Stimulated activated CD8-positive, alpha-beta memory T cell treated with anti-CD3 and anti-CD28 coated beads, Interleukin-4, amount 100 ng/mL, for 48 hours (primary cell): ENCODE measurements at places on chromosomes 1 and 21.

GRCh38 chr1:85743814-85744213 lies 35.6 kb upstream of the ZNHIT6 start:
- DNase-seq: no peak

- DNase-seq: peak; percentile 50
Observed at GRCh38 chr1:116503546-116504307, 67.1 kb downstream of the CD58 start.

DNA sequence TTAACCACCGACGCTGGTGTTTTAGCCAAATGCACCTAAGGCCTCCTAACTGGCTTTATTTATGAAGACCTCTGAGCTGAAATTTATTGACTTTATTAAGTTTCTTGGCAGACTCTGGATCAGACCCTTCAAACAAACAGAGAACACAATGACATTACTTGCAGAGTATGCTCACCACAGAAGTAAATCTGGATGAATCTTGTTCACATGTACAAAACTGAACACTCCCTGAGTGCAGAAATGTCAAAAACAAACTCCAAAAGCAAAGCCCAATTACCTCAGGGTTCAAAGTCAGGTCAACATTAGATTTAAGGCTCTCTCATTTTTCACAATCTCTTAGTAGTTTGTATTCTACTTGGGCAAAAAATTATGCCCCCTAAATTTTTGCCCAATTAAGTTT lies 218.6 kb downstream of the SLC45A1 start:
- DNase-seq: no peak

- DNase-seq: no peak
Observed at GRCh38 chr1:162551969-162552683, 9.4 kb upstream of the UAP1 start.

DNA sequence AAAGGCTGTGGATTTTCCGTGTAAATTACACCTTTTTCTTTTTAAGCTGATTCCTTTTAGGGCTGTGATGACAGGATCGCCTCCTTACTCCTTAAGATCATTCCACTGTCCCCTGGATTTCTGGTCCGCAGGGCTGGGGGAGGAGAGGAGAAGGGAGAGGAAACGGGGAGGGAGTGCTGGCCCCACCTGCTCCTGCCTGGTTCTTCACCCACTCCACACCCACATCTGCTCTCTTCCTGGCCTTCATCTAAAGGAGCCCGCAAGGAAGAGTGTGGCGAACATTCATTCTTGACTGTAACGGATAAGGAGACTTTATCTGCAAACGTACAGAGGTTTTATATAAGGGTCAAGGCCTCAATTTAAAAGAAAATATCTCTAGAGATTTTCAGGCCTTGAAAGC lies 242.0 kb downstream of the RHOU start:
- no peak for DNase-seq

DNA sequence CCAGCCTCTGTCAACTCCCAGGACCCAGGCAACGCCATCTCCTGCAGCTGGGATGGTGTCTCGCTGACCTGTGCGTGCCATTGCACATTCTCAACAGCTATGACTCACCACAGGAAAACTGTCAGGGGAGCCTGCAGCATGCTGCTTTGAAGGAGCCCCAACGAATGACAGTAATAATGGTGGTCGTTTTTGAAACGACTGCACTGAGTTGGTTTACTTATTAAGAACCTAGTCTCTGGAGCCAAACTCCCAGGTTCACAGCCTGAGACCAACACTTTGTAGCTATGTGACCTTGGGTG lies 21.6 kb downstream of the TCEA3 start:
- DNase-seq: no peak

DNA sequence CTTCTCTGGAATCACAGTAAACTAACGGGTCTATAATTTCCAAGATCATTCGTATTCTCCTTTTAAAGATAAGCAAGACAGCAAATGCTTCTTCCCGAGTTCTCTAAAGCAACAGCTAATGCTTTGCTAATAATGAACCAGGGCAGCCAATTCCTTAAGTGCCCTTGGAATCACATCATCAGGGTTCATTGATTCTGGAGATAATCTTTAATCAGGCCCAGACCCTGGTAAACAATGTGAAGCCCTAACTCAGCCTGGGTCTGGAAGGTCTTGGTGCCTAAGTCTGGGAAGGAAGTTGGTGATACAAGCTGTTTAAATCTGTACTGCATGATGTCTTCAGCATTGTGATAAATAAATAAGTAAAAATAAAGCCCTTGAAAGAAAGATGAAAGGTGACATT lies 18.4 kb downstream of the ERI3 start:
- DNase-seq: no peak

DNA sequence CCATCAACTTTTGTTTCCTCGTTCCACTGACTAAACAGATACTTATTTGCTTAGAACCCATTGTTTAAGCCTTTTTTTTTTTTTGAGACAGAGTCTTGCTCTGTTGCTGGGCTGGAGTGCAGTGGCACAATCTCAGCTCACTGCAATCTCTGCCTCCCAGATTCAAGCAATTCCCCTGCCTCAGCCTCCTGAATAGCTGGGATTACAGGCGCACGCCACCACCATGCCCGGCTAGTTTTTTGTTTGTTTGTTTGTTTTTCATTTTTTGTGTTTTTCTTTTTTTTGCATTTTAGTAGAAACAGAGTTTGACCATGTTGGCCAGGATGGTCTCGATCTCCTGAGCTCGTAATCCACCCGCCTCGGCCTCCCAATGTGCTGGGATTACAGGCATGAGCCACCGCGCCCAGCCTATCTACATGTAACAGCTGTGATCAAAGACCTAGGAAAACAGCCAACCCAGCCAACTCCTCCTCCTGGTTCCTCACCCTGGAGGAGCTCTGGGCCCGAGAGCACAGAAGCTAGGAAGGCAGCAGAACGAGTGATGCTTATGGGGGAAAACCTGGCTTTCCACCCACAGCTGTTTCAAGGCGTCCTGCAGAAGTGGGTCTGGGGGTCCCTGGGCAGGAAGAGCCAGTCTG lies 32.9 kb downstream of the KCNN3 start:
- DNase-seq: no peak

- DNase-seq: no peak
Observed at GRCh38 chr1:172699695-172700227, 40.9 kb downstream of the FASLG start.

GRCh38 chr1:96095849-96096612 lies 625.6 kb upstream of the PTBP2 start:
- DNase-seq: no peak

GRCh38 chr1:177928952-177929351 lies 40.9 kb downstream of the SEC16B start:
- no peak for DNase-seq

DNA sequence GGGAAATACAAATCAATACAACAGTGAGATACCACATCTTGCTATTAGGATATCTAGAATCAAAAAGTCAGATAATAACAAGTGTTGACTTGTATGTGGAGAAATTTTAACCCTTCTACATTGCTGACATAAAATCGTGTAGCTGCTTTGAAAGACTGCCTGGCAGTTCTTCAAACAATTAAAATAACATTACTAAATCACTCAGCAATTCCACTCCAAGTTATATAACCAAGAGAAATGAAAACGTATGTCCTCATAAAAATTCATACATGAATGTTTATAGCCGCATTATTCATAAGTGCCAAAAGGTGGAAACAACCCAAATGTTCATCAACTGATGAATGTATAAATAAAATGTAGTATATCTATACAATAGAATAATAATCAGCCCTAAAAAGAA lies 164.6 kb downstream of the RASAL2 start:
- no peak for DNase-seq

- no peak for DNase-seq
Observed at GRCh38 chr1:167542109-167543032, 11.2 kb downstream of the CREG1 start.

DNA sequence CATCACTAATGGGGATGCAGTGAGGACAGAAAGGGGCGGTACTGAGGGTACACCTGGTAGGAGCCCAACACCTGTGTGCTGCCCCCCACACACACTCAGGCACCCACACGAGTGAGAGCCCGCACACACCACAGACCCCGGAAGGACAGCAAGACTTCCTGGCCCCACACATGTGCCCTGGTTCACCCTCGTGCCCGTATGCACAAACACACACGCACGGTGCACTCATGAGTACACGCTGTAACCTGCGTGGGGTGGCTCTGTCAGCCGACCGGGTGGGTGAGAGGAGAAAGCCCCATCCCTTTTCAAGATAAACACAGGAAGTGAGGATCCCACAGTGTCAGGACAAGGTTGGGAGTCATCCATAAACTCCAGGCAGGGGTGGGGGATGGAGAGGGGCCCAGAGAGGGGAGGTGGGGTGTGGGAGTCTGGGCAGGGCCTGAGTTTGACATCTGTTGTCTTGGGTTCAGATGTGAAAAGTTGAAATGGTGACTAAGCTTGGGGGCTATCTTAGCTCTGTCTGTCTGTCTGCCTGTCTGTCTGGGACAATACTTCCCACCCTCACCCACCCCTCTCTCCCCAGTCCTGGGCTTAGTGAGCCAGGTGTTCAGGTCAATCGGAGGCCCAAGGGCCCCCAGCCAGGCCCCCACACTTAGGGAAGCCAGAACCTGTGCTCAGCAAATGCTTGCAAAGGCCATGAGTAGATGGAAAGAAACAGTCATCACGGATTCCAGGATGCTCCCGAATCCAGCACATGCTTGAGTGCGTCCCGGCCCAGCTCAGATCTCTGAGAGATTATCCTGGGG lies 119.8 kb upstream of the ZBTB40 start:
- no peak for DNase-seq

DNA sequence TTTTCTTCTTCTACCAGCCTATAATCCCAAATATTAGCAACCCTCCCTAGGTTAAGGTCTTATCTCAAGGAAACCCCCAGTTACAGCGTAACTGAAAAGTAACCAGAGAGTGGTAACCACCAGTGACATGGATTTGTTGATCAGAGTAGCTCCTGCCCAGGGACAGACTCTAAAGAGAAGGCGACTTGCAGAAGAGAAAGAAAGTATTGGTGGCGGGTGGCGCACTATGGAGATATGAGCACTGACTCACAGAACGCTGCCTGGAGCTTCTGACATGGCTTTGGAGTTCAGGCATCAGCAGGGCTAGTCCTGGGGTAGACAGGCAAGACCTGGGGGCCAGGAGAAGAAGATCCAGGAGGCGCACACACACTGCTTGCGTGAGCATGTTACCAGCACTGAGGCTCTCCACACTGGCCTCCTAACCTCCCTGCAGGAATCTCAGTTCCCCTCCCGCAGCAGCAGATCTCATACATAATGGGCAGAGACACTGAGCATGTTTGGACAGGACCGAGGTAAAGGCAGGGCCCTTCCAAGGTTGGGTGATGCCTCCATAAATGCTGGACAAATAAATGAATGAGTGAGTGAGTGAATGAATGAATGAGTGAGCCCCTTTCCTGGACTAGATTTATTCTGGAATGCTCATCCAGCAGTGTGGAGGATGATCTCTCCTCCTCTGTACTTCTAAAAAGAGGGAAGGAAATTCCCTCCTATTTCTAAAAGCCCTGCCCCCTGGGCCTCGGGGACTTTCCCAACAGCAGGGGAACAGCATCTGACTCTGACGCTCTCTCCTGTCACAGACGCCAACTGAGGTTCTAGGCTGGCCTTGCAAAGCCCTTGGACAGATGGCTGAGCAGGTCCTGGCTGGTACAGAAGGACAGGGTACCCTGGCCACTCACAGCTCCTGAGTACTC lies 175.5 kb downstream of the CLIC6 start:
- DNase-seq: no peak

- DNase-seq: no peak
Observed at GRCh38 chr21:35206141-35207125, 157.3 kb upstream of the RUNX1 start.

DNA sequence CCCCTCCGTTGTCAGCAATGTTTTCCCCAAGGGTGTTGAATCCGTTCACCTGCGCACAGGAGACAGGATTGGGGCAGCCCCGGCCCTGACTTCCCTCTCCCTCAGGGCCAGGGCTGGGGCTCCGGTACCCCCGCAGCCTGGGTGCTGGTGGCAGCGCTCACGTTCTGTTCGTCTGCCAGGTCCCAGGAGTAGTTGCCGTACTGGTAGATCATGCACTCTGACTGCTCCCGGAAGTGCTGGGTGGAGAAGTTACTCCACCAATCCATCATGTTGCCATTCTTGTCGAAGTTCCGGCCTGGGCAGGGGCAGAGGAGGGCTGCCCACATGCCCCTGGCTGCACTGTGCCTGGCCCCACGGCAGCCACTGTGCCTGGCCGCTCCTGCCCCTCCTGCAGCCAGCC lies 6.1 kb downstream of the PRXL2B start:
- DNase-seq: no peak

- DNase-seq: no peak
Observed at GRCh38 chr1:167620002-167620401, 10.0 kb upstream of the RCSD1 start.

DNA sequence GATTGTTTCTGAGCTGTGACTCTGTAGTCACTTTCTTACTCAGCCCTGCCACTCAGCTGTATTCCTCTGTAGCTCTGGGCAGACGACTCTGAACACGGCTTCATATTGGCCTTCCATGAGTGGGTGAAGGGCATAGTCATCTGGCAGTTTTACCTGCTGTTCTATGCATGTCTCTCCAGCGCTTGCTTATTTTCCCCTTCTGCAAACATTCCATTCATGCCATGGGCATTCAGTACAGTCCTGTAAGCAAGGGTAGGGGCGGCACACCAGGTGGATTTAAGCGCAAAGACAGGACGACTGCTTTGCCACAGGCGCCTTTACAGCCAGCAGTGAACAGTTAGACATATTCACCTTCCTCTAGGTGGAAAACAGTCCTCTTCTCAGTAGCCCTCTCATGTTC lies 4.4 kb upstream of the WDR26 start:
- DNase-seq: no peak

GRCh38 chr1:2810281-2810680 lies 8.8 kb upstream of the TTC34 start:
- DNase-seq: no peak

DNA sequence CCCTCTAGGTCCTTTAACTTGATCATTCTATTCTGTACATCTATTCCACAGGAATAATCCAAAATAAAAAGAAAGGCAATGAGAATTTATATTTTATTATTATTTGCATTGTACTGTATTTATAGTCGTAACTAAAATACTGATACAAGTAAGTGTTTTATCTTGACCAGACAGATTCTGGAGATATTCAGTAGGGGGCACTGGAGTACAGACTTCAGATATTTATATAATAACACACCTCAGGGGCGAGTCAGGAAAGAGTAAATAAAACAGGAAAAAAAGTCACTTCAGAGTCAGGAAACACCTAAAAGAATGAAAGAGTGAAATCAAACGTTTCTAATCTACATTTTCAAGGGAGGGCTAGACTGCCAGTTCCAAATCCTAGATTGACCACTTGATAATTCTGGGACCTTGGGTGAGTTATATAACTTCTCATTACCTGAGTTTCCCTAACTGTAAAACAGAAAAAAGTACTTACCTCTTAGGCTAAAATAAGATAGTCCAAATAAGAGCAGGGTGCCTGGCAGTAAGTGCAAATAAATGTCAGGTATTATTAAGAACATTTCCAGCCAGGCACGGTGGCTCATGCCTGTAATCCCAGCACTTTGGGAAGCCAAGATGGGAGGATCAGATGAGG lies 31.1 kb upstream of the MTF1 start:
- DNase-seq: no peak
